Tongue (tissue), 3 donors: ENCODE measurements at places on chromosomes 13 and 19.
A peak's percentile ranks its signal among the peaks of the same experiment; 100 is the strongest.

GRCh38 chr19:18789883-18790565, 1.1 kb downstream of the COMP start:
- peak; percentile 42 for DNase-seq

- DNase-seq, result peak; percentile 91
Observed at GRCh38 chr13:23377983-23378632, 55.4 kb downstream of the SACS start.

DNA sequence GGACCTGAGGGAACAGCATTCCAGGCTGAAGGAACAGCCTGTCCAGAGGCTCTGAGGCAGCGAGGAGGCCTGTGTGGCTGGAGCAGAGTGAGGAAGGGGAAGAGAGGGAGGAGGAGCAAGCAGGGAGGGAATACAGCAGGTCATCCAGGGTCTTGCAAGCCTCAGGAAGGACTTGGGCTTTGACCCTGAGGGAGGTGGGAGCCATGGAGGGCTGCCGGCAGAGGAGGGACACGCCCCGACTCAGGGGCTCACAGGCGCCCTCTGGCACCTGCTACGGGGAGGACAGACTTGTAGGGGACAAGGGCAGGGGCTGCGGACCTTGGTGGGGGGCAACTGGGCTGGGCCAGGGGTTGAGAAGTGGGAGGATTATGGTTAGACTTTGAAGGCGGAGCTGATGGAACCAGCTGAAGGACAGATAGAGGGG, 4.7 kb downstream of the TINCR start:
- no peak for DNase-seq

- no peak for DNase-seq
Observed at GRCh38 chr13:82654143-82654542, 1228.1 kb downstream of the SLITRK1 start.

DNA sequence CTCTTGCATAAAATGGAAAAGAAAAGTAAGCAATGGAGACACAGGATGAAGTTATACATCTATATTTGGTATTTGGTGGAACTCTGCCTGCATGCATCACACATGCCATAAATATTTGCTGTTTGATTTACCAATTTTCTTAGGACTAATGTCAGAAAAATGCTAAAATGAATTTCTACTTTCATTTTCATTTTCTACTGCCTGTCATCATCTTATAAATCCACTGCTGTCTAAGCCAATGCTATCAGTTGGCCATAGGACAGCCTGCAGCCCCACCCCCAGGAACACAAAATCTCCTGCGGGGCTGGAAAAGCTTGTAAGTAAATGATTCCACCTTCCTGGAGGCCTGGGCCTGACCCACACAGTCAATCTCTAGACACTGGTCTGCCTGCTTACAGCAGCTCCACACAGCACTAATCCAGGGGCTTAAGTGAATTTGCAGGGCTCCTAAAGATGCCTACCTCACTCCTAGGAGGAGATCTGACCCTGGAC, 122.0 kb downstream of the ENOX1 start:
- DNase-seq, result peak; percentile 38

DNA sequence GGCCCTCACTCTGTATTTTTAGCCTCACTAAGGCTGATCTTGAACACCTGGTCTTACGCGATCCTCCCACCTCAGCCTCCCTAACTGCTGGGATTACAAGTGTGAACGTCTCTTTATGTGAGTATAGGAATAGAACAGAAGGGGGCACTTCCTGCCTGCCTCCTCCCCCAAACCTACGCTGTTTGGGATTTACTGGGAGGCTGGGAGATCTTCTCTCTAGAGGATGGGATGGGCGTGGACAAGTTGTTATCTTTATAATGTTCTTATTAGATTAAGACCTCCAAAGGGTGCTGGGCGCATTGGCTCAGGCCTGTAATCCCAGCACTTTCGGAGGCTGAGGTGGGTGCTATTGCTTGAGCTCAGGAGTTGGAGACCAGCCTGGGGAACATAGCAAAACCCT, 2.9 kb upstream of the CSNK1G2 start:
- DNase-seq, result no peak

- DNase-seq, result no peak
Observed at GRCh38 chr13:23445794-23446193, 12.3 kb upstream of the SACS start.

DNA sequence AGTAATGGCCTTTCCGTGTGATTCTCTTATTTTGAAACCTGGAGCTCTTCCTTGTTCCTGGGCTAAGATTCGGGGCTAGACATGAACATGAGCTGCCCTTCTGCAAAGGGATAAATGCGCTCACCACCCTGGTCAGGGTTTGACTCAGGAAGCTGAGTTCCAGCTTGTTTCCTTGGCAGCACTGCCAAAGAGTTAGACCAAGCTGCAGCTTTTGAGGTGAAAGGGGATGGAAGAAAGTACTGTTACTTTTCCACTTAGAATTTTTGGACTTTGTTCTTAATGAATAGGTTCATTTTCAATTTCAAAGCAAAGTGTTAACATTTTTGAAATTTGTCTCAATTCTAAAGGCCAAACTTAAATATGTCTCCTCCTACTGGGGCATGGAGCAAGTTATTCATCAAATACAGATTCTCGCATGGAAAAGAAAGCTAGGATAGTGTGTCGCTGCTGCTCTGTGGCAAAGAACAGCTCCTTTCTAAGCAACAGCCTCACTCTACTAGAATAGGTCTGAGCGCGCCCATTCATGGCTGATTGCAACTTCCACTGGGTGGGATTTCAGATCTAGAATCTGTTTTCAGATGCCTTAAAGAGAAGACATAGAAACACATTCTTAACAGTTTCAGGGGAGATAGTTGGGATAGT, 2.2 kb downstream of the RGCC start:
- DNase-seq, result no peak

- DNase-seq, result no peak
Observed at GRCh38 chr13:41313117-41313516, 2.0 kb downstream of the NAA16 start.

- DNase-seq, result peak; percentile 82
Observed at GRCh38 chr19:14472202-14472938, 2.8 kb downstream of the PTGER1 start.

- DNase-seq, result no peak
Observed at GRCh38 chr13:49082653-49083536, 107.2 kb downstream of the FNDC3A start.
